ENCODE measurements at places on chromosomes 7 and 10. TPM values are rescaled to one million over a fixed set of nuclear protein-coding genes. Genes with fewer than 3 reads are reported as not detected.

STEAP1B gene
- 0.44 TPM for total RNA-seq

OR13A1 gene
- total RNA-seq, result not detected

RBM48 gene
- total RNA-seq, result 29.6 TPM

CFAP69 gene
- 0.53 TPM for total RNA-seq

LEP gene
- total RNA-seq, result not detected

ZNF735 gene
- not detected for total RNA-seq

TYW1B gene
- total RNA-seq, result 5.7 TPM

MRC1 gene
- not detected for total RNA-seq

C10orf71 gene
- not detected for total RNA-seq

COL26A1 gene
- 0.09 TPM for total RNA-seq

KCP gene
- 0.53 TPM for total RNA-seq

PRR15 gene
- 0.38 TPM for total RNA-seq

TMEM236 gene
- 0.03 TPM for total RNA-seq

CAV2 gene
- total RNA-seq, result not detected

VPS41 gene
- total RNA-seq, result 68.3 TPM

BAMBI gene
- 0.32 TPM for total RNA-seq

- H3K4me1 ChIP-seq, result no peaks in the 10 kb centered on the region
- no peak overlapping the region for H3K4me3 ChIP-seq
- no peak overlapping the region for H3K27ac ChIP-seq
- DNase-seq, result no peak
These were observed 93.1 kb upstream of the PDE1C start for GRCh38 chr7:32163141-32163806.

GRCh38 chr10:50850578-50851230 is 34.7 kb downstream of the A1CF start:
- H3K4me3 ChIP-seq, result no peak overlapping the region
- no peaks in the 10 kb centered on the region for H3K36me3 ChIP-seq
- no peaks in the 10 kb centered on the region for H3K27me3 ChIP-seq
- no peak overlapping the region for H3K27ac ChIP-seq

- DNase-seq, result no peak
- no peaks in the 10 kb centered on the region for H3K4me1 ChIP-seq
- H3K36me3 ChIP-seq, result peaks cover 3% of the 10 kb centered on the region
- no peak overlapping the region for H3K4me3 ChIP-seq
These were observed 117.5 kb downstream of the NEURL1 start for GRCh38 chr10:103610921-103611511.

DNA sequence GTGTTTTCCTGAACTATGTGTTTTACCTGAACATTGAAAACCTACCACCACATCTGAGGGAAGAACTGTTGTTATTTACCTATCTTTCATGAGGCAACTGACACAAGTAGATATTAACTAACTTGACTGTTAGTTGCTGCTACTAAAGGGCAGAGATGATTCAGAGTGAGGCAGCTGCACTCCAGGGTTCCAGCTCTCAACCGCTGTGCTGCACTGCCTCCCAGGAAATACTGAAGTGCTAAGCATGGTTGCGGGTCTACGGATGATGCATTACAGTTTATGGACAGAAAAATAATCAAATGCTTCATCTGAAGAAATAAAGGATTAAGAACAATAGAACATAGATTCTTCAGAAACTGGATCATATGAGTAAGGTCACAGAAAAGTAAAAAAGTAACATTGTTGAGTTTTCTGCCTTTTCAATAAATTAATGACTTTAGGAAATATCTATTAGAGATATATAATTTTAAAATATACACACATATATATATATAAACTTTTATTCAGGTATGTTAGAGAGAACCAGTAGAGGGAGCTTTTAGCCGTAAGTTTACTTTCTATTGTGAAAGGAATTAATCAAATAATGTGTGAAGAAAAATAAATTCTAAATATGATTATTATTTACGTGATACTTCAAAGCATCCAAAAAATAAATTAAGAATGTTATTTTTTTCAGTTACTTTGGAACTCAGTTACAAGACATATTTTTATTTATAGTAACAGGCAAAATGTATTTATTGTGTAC is 620.0 kb downstream of the CNTNAP2 start:
- H3K27me3 ChIP-seq, result no peaks in the 10 kb centered on the region
- H3K4me1 ChIP-seq, result no peaks in the 10 kb centered on the region
- H3K36me3 ChIP-seq, result no peaks in the 10 kb centered on the region
- no peak overlapping the region for H3K4me3 ChIP-seq
- no peak for DNase-seq

DNA sequence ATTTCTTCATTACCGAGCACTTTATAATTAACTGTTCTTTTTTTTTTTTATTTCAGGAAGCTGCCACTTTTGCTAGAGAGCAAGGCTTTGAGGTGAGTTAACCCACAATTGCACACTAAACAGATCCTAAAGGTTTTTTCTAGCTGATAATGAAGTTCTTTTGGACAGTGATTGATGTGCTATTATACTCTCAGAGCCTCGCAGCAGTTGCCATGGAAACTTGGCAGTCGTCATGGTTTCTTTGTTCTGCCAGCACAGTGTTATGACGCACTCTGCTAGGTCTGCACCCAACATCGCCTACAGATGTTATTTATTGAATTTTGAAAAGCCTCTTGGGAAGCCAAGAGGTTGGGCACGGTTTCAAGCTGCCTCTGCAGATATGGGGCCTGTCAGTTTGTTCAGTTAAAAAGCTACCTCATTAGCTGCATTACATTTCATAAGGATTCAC is 237.2 kb upstream of the KAT6B start:
- DNase-seq, result peak; percentile 93
- H3K27ac ChIP-seq, result peak overlapping the region; percentile 76
- H3K4me3 ChIP-seq, result peak overlapping the region; percentile 5
- no peaks in the 10 kb centered on the region for H3K36me3 ChIP-seq
- H3K4me1 ChIP-seq, result peaks cover 46% of the 10 kb centered on the region
- no peaks in the 10 kb centered on the region for H3K27me3 ChIP-seq

GRCh38 chr7:2312267-2312929 is 1.8 kb downstream of the SNX8 start:
- H3K27ac ChIP-seq, result no peak overlapping the region
- no peak overlapping the region for H3K4me3 ChIP-seq
- H3K36me3 ChIP-seq, result peaks cover 5% of the 10 kb centered on the region
- no peaks in the 10 kb centered on the region for H3K27me3 ChIP-seq

- H3K27me3 ChIP-seq, result no peaks in the 10 kb centered on the region
- no peak for DNase-seq
- H3K4me1 ChIP-seq, result peaks cover 81% of the 10 kb centered on the region
- peak overlapping the region; percentile 95 for H3K27ac ChIP-seq
- H3K36me3 ChIP-seq, result peaks cover 31% of the 10 kb centered on the region
These were observed 210.4 kb downstream of the FAM107B start for GRCh38 chr10:14564268-14564744.

DNA sequence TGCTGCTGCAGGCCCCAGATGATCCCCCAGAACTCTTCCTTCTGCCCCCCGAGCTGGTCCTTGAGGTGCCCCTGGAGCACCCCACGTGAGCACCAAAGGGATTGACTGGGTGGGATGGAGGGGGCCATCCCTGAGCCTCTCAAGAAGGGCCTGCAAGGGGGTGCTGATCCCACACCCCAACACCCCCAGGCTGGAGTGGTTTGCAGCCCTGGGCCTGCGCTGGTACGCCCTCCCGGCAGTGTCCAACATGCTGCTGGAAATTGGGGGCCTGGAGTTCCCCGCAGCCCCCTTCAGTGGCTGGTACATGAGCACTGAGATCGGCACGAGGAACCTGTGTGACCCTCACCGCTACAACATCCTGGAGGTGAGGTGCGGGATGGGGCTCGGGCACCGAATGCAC is 8.2 kb downstream of the NOS3 start:
- peaks cover 29% of the 10 kb centered on the region for H3K27me3 ChIP-seq
- H3K27ac ChIP-seq, result no peak overlapping the region
- peaks cover 64% of the 10 kb centered on the region for H3K4me1 ChIP-seq
- no peaks in the 10 kb centered on the region for H3K36me3 ChIP-seq

DNA sequence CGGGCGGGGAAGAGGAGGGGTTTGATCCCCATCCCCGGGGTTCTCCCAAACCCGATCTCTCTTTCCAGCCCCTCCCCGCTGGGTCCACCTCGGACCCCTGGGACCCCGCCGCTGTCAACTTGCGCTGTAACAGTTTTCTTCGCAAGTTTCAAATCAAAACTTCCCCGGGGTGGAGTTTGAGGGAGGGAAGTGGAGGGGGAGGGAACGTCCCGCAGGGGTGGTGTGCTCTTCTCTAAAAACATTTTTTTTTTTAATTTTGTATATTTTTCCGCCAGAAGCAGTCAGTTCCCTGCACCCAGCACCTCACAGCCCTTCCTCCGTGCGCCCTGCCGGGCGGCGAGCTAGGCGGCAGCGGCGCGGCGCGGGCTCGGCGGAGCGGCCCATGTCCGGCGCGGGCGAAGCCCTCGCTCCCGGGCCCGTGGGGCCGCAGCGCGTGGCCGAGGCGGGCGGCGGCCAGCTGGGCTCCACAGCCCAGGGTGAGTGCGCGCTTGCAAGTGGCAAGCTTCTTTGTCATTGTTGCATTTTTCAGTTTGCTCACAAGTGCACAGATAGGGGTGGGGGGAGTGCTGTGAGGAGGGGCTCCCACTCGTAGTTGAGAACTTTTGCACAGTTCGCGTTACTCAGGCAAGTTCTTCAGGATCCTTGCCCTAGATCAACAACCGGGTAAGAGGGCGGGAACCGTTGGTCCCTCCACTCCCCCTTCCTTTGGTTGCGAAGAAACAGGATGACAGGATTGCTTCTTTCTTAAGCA is 933 bp downstream of the MDFIC start:
- peak overlapping the region; percentile 82 for H3K27ac ChIP-seq
- peaks cover 12% of the 10 kb centered on the region for H3K4me1 ChIP-seq
- H3K36me3 ChIP-seq, result no peaks in the 10 kb centered on the region
- peak overlapping the region; percentile 71 for H3K4me3 ChIP-seq

DNA sequence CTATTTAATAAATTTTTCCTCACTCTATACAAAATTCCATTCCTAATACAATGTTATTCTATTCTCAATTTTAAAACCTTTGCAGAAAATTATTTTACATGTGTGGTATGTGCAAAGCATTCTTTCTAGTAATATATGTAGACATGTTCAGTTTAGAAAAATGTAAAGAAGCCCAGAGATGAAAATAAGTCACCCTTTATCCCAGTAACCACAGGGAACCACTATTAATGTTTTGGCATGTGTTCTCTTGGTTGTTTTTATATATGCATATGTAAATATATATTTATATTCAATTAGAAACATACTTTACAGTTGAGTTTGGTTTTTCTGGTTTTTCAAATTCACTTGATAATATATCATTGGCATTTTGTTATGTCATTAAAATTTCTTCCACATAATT is 14.8 kb upstream of the GLCCI1 start:
- no peaks in the 10 kb centered on the region for H3K36me3 ChIP-seq
- no peak overlapping the region for H3K27ac ChIP-seq
- no peak overlapping the region for H3K4me3 ChIP-seq
- no peaks in the 10 kb centered on the region for H3K27me3 ChIP-seq

DNA sequence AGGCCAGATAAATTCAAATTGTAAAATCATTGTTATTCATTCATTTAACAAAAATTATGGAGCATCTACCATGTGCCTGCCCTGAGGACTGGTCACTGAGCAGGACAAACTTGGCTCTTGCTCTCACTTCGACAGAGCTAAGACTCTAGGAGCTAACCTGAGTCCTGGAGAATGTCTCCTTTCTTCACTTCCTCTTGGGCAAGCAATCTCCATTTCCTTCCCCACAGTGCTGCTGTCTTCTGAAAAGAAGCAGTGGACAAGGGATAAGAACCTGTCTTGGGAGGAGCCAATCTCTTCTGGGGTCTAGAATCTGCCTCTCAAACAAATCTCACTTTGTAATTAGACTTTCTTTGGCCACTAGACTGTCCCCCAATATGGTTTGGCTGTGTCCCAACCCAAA is 76.2 kb upstream of the PLXNA4 start:
- no peaks in the 10 kb centered on the region for H3K36me3 ChIP-seq
- no peak overlapping the region for H3K27ac ChIP-seq
- H3K27me3 ChIP-seq, result no peaks in the 10 kb centered on the region
- H3K4me1 ChIP-seq, result peaks cover 19% of the 10 kb centered on the region

DNA sequence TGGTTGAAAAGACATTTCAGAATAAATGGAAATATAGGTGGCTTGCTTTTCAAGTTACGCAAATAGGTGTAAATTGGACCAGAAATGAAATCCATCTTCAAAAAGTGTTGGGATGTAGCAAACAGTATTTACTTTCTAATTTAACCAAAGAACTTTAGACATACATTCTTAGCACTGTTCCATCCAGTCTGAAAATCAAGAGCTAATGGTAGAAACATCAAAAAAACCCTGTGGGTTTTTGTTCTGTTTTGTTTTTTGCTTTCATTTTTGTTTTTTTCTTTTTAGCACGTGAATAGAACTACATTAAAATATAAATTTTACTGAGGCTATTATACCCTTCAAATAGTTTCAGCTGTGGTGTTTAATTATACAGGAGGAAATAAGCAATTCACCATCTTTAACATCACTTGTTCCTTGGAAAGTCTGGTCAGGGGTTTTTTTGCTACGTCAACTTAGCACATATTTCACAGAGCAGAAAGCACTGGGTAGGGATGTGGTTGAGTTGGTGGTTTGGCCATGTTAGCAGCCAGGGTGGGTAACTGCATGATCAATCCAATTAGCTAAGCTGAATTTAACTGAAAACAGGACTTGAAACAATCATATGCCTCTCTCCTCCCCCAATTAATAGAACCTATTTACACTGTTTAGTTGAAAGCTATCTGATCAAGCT is 275.4 kb upstream of the PFKP start:
- no peaks in the 10 kb centered on the region for H3K36me3 ChIP-seq
- H3K4me3 ChIP-seq, result no peak overlapping the region
- H3K27me3 ChIP-seq, result no peaks in the 10 kb centered on the region
- H3K27ac ChIP-seq, result no peak overlapping the region
- no peaks in the 10 kb centered on the region for H3K4me1 ChIP-seq

GRCh38 chr10:55820478-55820877 is 540.6 kb downstream of the ZWINT start:
- no peak overlapping the region for H3K4me3 ChIP-seq
- no peaks in the 10 kb centered on the region for H3K4me1 ChIP-seq
- no peaks in the 10 kb centered on the region for H3K27me3 ChIP-seq
- no peak overlapping the region for H3K27ac ChIP-seq
- H3K36me3 ChIP-seq, result no peaks in the 10 kb centered on the region
- no peak for DNase-seq

DNA sequence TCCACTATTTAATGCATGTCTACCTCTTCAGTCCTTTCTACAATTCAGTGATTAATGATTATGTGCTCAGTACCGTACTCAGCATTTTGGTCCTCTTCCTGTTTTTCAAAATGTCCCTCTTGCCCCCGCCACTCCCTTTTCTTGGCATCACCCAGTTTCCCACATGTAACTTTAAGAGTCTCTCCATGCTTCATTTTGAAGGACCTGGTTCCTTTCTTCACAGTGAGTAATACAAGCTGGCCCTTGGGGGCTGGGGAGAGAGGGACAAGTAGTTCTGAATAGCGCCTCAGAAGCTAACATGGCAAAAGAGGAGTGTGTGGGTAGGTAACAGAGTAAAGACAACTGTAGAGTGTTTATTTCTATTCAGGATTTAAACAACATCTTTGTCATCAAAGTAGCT is 34.6 kb upstream of the SLIT1 start:
- DNase-seq, result no peak
- H3K4me1 ChIP-seq, result no peaks in the 10 kb centered on the region
- H3K27ac ChIP-seq, result no peak overlapping the region
- no peak overlapping the region for H3K4me3 ChIP-seq
- H3K27me3 ChIP-seq, result no peaks in the 10 kb centered on the region
